Kidney (tissue), 22 donors: ENCODE measurements at places on chromosomes 2 and 18. TPM values are rescaled to one million over a fixed set of nuclear protein-coding genes. Genes with fewer than 3 reads are reported as not detected.

DNA sequence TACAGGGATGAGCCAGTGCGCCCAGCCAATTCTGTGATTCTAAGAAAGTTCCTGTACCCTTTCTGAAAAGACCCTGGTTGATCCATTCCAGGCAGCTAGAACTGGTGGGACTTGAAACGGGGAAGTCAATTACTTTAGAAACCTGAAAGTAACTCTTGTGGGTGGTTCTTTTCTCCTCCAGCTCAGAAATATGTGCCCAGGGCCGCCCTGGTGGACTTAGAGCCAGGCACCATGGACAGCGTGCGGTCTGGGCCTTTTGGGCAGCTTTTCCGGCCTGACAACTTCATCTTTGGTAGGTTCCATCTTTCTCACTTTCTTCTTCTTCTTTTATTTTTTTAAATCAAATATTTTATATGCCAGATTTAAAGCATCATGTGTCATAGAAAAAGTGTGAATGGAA lies 2.7 kb downstream of the TUBB6 start:
- DNase-seq = no peak
- no peaks in the 10 kb centered on the region for H3K36me3 ChIP-seq
- H3K4me3 ChIP-seq = no peak overlapping the region

DNA sequence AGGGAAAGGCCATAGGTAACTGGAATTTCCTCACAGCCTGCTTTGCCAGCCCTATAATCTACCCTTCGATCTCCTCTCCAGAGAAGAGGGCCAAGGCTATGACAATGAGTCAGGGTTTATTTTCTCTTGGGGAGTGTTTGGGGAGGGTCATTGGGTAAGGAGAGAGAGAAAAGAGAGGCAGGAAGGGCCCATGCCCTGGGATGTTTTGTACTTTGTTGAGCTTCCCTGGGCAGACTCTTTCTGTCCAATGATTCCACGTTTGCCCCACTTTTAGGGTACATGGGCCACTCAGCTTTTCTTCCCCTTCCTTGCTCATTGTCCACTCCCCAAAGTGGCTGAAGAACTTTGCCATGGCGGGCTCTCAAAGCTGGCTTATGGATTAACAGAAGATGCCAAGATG lies 224.2 kb downstream of the ALK start:
- no peaks in the 10 kb centered on the region for H3K27me3 ChIP-seq
- H3K4me1 ChIP-seq = no peaks in the 10 kb centered on the region
- H3K4me3 ChIP-seq = no peak overlapping the region
- H3K27ac ChIP-seq = no peak overlapping the region

DNA sequence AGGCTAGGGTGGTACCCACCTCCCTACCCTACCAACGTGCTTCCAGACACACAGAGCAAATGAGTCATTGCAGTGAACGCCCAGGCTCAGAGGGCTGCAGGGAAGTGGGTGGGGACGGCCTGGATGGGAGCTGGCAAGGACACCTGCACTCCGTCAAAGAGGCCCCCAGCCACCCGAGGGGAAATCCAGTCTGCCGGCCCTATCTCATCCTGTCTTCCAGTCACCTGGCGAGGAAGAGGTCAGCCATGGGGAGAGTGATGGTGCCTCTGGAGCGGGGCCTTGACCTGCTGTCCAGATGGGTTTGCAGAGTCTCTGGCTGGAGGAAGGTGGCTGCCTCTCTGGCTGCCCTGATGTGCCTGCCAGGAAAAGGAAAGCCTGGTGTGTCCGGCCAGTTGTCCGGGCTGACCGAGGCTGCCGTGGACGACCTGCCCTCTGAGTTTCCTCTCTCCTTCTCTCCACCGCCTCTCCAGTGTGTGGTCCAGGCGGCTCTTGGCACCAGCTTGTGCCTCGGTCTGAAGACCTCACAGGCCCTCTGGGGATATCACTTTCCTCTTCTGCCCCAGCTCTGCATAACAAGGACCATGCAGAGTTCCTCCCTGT lies 209.7 kb upstream of the COPS8 start:
- no peaks in the 10 kb centered on the region for H3K36me3 ChIP-seq
- H3K27ac ChIP-seq = no peak overlapping the region
- no peaks in the 10 kb centered on the region for H3K27me3 ChIP-seq

DNA sequence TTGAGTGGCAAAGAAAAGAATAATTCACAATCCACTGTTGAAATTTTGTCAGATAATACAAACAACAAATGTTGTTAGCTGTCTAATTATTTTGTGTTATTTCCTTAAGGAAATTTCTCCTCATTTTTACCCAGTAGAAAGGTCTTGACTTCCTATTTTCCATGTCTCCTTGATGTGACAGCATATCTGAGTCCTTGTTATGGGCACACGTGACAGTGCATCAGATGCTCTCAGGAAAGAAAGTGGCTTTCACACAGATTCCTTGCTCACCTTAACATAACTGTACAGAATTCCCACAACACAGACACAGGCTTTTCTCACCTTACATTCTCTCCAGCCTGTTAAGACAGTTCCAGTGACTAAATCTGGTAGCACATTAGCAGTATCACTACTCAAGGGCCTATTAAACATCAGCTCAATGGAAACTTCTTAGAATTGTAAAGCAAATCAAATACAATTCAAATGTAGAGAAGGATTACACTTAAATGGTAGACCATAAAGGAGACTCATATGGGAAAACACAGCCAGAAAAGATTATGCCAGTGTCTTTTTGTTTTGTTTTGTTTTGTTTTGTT lies 30.2 kb upstream of the GPR55 start:
- H3K27me3 ChIP-seq = no peaks in the 10 kb centered on the region
- no peak for DNase-seq
- H3K4me3 ChIP-seq = no peak overlapping the region
- no peaks in the 10 kb centered on the region for H3K36me3 ChIP-seq
- no peaks in the 10 kb centered on the region for H3K4me1 ChIP-seq
- H3K27ac ChIP-seq = no peak overlapping the region

GRCh38 chr2:40592218-40592617 lies 140.3 kb upstream of the SLC8A1 start:
- H3K4me3 ChIP-seq = no peak overlapping the region
- no peaks in the 10 kb centered on the region for H3K4me1 ChIP-seq
- H3K27ac ChIP-seq = no peak overlapping the region
- H3K36me3 ChIP-seq = no peaks in the 10 kb centered on the region

GRCh38 chr2:109147405-109147804 lies 18.4 kb downstream of the SH3RF3 start:
- H3K27me3 ChIP-seq = no peaks in the 10 kb centered on the region
- no peaks in the 10 kb centered on the region for H3K4me1 ChIP-seq
- no peaks in the 10 kb centered on the region for H3K36me3 ChIP-seq
- H3K27ac ChIP-seq = no peak overlapping the region
- H3K4me3 ChIP-seq = no peak overlapping the region

FMNL2 gene
- 39.1 TPM for total RNA-seq

CHRNG gene
- total RNA-seq = not detected

- no peak overlapping the region for H3K27ac ChIP-seq
- H3K27me3 ChIP-seq = no peaks in the 10 kb centered on the region
- no peak for DNase-seq
- H3K4me1 ChIP-seq = peaks cover 3% of the 10 kb centered on the region
- no peaks in the 10 kb centered on the region for H3K36me3 ChIP-seq
Measured at GRCh38 chr2:202023198-202023903, 10.3 kb upstream of the FZD7 start.

DNA sequence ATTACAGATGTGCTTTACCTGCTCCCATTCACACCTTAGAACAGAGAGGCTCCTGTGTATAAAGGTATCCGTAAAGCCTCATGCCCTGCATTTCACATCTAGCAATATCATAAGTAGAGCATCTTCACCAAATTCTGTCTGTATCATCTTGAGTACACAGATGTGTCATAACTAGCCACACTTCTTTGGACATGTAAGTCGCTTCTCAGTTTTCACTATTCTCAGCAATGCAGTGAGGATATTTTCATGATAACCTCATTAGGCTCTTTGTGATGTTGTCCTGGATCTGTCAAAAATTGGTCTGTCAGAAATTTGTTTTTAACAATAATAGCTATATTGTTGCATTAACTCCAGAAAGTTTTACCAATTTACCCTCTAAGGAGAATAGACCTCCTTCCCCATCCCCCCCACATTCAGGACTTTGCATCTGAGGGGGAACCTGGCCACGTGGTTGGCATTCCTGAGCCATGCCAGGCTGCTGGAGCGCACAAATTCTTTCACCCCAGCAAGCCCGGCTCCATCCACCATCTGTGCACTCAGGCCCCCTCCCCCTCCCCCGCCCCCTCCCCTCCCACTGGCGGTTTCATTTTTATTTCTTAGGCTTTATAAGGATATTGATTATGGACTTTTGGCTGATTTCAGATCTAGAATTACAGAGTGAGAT lies 34.1 kb downstream of the AGAP1 start:
- H3K4me3 ChIP-seq = no peak overlapping the region
- H3K36me3 ChIP-seq = no peaks in the 10 kb centered on the region
- no peaks in the 10 kb centered on the region for H3K4me1 ChIP-seq
- peak; percentile 86 for DNase-seq
- H3K27ac ChIP-seq = no peak overlapping the region
- no peaks in the 10 kb centered on the region for H3K27me3 ChIP-seq

ITGA4 gene
- total RNA-seq = 23.5 TPM

MAP2 gene
- 11.4 TPM for total RNA-seq

SERPINB4 gene
- not detected for total RNA-seq

- DNase-seq = no peak
- H3K4me3 ChIP-seq = no peak overlapping the region
- no peaks in the 10 kb centered on the region for H3K4me1 ChIP-seq
- H3K27ac ChIP-seq = no peak overlapping the region
- H3K27me3 ChIP-seq = no peaks in the 10 kb centered on the region
- H3K36me3 ChIP-seq = no peaks in the 10 kb centered on the region
Measured at GRCh38 chr2:53177327-53177726, 590.3 kb upstream of the CHAC2 start.
